ENCODE measurements at places on chromosomes 1 and 21. TPM values are rescaled to one million over a fixed set of nuclear protein-coding genes. Genes with fewer than 3 reads are reported as not detected.

DNA sequence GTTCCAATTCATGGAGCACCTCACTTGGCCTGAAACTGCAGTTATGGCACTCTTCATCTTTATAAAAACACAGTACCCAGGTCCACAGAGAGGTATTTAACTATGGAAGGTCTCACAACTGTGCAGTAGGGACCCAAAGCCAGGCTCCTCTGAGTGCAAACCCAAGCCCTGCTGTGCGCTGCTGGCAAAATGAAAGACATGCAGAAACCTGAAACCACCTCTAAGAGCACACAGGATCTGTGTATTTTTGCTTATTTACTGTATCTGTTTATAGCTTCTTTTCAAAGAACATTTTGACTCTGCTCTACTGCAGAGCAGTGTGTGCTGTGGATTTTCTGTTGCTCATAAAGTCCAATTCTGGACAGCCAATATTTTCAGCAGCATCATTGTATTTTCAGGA, 166.6 kb downstream of the DSCAM start:
- no peak for DNase-seq

- no peak for DNase-seq
Measured at GRCh38 chr1:234957330-234958065, 171.1 kb downstream of the TOMM20 start.

DNA sequence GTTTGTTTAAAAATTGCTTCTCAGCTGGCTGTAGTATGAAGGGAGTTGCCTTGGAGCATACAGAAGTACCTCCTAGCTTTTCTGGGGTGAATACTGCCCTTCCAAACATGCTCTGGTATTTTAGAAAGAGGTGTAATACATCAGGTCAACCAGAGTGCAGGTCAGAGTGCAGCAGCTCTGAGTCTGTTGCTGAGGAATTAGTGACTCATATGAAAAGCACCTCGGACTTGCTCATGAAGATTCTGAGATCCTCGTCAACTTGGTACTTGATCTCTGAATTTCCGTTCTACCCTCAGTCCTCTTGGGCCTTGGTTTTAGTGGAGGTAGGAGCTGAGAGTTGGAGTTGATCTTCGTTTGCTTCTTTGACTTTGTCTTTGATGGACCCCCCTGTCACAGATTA, 67.3 kb downstream of the NOS1AP start:
- DNase-seq = no peak

- DNase-seq = no peak
Measured at GRCh38 chr1:232853994-232854797, 49.0 kb downstream of the MAP10 start.

- DNase-seq = peak; percentile 54
Measured at GRCh38 chr21:38938343-38938742, 132.6 kb downstream of the ETS2 start.

LCE2A gene
- not detected for total RNA-seq

- no peak for DNase-seq
Measured at GRCh38 chr1:166972193-166972592, 3.1 kb downstream of the ILDR2 start.

- DNase-seq = no peak
Measured at GRCh38 chr1:15083578-15083977, 70.0 kb upstream of the TMEM51 start.

DNA sequence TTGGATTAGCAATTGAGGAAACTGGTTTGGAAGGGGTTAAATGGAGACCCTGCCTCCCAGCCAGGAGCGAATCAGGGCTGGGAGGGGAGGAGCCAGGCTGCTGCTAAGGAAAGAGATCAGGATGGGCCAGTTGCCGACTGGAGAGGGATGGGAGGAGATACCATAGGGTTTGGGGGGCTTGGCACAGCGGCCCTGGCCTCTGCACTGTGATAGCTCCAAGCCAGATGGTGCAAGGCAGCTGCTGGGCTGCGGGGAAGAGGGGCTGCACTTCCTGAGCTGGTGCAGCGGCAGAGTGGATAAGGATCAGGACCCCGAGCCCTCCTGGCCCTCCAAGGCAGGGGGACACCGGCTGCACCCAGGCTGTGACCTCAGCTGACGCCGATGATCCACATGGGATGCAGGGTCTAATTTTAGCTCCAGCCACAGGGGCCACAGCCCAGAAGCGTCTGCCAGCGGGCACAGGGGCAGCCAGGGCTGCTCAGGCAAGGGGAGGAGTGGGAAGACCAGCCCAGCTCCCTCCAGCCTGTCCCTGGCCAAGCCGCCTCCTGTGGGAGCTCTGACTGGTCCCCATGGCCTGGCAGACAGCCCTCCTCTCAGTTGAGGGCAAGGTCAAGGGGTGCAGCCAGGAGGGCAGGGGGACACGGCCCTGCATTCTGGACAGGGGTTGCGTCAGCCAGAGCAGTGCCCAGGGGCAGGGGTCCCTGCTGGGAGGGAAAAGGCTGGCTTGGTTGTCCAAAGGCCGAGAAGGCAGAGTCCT, at the start of gene EXTL1:
EXTL1 (plus strand) TSS at position 129 of the 757 bp plus-strand sequence. CDS start 872 bp downstream, outside the sequence.
- no peak for DNase-seq

- DNase-seq = no peak
Measured at GRCh38 chr1:9577423-9577822, 11.3 kb upstream of the TMEM201 start.

DNA sequence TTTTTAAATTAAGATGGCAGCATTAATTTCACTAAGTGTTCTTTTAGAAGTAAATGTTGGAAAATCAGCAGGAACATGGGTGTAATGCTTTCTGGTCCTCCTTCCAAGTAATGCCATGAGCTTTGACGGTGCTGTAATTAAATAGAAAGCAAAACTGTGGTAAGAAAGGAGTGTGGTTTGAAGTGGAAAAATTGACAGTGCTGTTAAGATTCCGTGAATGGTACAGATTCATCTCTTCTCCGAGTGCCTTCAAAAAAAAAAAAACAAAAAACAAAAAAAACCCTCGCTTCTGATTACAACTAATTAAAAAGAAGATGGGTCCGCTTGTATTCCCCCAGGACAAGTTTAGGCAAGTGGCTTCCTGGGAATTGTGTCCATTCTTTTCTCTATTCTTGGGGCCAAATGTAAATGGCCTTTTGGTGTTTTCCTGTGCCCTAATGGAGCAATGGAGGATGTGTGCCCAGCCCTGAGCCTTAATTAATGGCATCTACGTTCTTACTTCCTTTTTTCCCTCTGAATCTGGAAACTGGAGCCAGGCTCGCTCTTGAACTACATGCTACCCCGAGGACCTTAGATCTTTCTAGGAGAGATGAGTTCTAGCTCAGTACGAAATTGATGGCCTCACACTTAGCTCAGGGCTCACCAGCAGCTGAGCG, 5.1 kb downstream of the LMO4 start:
- no peak for DNase-seq

GRCh38 chr1:35894183-35894582, 11.2 kb downstream of the AGO1 start:
- DNase-seq = no peak

DNA sequence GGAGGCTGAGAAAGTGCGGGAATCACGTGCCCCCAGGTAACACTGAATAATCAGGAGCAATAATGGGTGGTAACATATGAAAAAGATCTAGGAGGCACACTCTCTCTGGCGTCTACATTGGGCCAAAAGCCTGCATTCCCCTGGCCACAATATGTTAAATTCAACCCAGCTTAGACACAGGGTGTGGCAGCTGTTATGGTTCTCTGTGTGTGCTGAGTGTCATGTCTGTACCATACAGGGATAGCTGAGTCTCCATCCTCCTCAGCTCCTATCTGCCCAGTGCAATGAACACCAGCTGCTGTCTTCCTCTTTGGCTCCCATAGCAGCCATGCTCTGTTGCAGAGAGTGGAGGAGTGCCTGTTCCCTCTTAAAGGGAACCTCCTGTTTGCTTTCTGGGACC, 14.3 kb downstream of the S100A11 start:
- no peak for DNase-seq

- DNase-seq = no peak
Measured at GRCh38 chr1:15736892-15737261, 819 bp downstream of the SLC25A34 start.

DNM3 gene
- total RNA-seq = 0.98 TPM

GRCh38 chr21:26849428-26850115, 4.4 kb upstream of the ADAMTS1 start:
- peak; percentile 21 for DNase-seq

HHAT gene
- 3.6 TPM for total RNA-seq

GRCh38 chr1:232384171-232384883, 245.6 kb downstream of the SIPA1L2 start:
- no peak for DNase-seq

DNA sequence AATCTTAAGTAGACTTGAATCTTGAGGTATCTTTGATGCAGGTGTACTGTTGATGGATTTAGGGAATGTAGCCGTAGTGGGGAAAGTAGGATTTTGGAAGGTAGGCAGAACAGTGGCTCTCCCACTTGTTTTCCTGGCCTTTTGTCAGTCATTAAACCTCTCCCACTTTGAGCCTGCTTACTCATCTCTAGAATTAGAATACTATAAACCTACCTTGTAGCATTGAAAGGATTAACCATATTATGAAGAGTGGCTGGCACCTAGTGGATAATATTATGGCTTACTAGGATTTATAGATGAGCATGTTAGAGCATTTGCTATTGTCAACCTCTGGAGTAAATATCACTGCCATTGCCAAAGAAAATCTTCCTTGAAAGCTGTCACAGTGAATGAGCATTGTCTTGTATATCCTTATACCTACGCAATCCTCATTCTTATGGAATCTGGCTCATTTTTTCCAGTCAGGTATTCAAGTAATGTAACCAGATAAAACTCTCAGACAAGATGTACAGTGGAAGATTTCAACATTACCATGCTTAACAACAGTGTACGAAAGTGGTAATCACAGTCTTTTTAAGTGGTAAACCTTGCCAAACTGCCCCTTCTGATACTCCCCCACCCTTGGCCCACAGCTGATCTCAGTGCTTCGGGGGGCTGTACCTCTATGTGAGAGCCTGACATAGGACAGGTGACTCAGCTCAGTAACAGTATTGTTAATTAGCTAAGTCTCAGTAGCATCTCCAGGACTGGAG, 44.4 kb downstream of the SH3GLB1 start:
- no peak for DNase-seq
